Esophagus muscularis mucosa (tissue), 4 donors: ENCODE measurements at places on chromosomes 6 and 20. TPM values are rescaled to one million over a fixed set of nuclear protein-coding genes. Genes with fewer than 3 reads are reported as not detected.

GRCh38 chr20:1711266-1711665 lies 53.7 kb upstream of the SIRPG start:
- DNase-seq: no peak

ZBP1 gene
- total RNA-seq: not detected

TRDN gene
- total RNA-seq: not detected

EDN1 gene
- total RNA-seq: 27.9 TPM

OPRM1 gene
- total RNA-seq: 1.2 TPM

RGL2 gene
- total RNA-seq: 38.2 TPM

GRCh38 chr6:124928851-124929250 lies 33.4 kb upstream of the RNF217 start:
- DNase-seq: no peak
